ENCODE measurements at places on chromosomes 16 and 17.

GRCh38 chr16:83813823-83814658, 6.3 kb downstream of the HSBP1 start:
- DNase-seq: no peak

DNA sequence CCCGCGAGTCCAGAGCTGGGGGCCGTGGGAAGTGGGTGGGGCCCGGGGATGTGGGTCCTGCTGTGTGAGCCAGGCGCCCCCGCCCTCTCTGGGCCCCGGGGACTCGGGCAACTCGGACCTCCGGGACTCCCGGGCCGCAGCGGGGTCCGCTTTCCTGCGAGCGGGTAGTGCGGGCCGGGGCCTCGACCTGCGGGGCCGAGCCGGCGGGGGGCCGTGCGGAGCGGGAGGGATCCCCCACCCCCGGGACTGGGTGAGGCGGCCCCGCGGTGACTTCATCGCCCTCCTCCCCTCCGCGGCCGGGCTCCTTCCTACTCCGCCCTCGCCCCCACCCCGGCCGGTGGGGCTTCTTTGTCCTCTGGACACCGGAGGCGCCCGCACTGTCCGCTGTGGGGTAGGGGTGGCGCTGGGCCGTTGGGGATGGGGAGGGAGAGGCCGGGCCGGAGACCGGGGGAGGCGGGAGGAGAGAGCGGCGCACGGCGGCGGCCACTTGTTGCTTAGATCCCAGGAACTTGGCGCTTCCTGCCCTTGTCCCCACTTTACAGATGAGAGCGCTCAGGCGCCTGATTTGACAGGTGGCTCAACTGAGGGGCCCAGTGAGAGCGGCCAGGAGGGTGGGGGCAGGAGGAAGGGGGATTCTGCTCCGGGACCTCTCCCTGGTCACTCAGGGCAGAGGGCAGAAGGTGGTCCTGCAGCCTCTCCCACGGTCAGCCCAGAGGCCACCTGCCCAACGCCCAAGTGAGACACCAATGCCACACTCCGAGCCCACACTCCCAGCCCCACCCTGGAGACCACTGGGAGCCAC, 874 bp downstream of the CMTM3 start:
- no peak for DNase-seq

DNA sequence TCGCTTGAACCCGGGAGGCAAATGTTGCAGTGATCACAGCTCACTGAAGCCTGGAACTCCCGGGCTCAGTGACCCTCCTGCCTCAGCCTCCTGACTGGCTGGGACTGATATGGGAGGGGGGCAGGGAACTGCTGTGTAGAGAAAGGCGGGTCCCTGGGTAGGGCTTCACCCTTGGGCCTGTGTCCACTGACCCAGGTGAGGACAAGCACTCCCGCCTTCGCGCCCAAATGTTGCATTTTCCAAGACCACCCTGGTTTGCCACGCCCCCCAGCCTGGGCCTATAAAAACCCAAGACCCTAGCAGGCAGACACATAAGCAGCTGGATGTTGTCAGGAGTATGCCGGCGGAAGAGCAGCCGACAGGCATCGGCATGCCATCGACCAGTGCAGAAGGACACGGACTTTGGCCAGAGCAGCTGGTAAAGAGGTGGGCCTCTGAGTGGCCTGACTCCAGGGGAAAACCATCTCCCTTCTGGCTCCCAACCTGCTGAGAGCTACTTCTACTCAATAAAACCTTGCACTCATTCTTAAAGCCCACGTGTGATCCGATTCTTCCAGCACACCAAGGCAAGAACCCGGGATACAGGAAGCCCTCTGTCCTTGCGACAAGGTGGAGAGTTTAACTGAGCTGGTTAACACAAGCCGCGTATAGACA, 19.1 kb downstream of the SMYD4 start:
- DNase-seq: no peak

- no peak for DNase-seq
These were observed 551.1 kb upstream of the CDH11 start for GRCh38 chr16:65672960-65673359.

DNA sequence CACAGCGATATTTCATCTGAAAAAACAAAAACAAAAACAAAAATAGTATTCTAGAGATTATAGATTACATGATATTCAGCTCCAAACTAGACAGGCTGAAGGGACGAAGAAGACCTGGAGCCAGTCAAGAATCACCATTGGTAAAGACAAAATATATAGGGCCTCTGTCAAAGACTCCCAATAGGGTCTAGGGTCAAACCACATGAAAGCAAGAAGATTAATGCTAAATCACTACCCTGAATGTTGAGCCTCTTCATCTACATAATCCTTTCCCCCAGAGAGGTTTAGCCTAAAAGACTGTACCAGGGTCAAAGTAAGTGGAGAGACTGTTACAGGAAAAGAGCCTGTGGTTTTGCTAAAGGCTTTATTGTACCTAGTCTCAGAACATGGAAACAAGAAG, 10.8 kb upstream of the NME1 start:
- DNase-seq: no peak

DNA sequence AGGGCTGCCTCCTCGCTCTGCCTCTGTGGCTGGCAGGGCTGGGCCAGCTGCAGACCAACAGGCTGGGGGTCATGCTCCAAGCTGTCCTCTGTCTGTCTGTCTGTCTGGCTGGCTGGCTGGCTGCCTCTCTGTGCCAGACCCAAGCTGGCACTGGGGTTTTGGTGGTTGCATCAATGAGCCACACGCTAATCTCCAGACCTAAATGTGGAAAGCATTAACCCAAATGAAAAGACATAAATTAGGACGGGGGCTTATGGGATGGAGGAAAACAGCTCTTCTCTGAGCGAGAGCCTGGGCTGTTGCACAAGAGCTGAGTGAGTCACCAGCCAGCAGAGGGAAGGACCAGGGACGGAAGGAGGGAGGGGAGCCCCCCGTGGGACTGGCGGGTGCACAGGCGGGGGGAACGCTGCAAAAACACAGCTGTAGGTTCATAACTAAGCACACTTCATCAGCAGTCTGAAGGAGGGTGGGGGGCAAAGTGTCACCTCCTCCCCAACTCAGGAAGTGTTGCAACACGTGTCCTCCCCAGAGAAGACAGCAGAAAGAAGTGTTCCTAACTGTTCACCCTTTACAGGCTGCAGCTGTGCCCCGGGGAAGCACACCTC, 83.4 kb downstream of the GAS7 start:
- DNase-seq: peak; percentile 25

Measured in stimulated activated CD8-positive, alpha-beta memory T cell treated with anti-CD3 and anti-CD28 coated beads, Interleukin-7, amount 100 ng/mL, for 24 hours (primary cell).